ENCODE measurements at places on chromosomes 4 and X.

GRCh38 chr4:53477038-53477565 lies 99.7 kb downstream of the FIP1L1 start:
- no peak for DNase-seq

GRCh38 chr4:185322803-185323202 lies 72.9 kb downstream of the LRP2BP start:
- no peak for DNase-seq

GRCh38 chr4:61853041-61853440 lies 652.9 kb downstream of the ADGRL3 start:
- no peak for DNase-seq

- DNase-seq, result no peak
These were observed 16.7 kb upstream of the LHFPL1 start for GRCh38 chrX:112696481-112696880.

GRCh38 chr4:32032136-32032672 lies 1312.0 kb downstream of the PCDH7 start:
- no peak for DNase-seq

GRCh38 chrX:79094075-79094832 lies 50.2 kb upstream of the GPR174 start:
- no peak for DNase-seq

DNA sequence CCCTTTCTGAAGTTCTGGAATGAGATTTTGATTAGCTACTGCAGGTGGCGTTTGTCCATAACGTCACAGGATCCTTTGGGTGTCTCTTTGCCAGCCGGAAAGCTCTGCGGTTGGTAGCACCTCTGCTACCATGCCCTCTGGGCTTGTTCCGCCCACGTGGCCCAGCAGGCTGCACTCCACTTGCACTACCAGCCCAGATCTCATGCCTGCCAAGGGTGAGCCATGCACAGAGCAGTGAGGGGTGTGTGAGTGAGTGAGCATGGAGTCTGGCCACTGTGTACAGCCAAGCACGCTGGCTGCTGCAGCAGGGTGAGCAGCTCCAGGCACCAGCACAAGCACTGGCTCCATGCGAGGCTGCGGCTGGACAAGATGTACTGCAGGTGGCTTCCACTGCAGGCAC lies 6.6 kb upstream of the HNRNPD start:
- no peak for DNase-seq

DNA sequence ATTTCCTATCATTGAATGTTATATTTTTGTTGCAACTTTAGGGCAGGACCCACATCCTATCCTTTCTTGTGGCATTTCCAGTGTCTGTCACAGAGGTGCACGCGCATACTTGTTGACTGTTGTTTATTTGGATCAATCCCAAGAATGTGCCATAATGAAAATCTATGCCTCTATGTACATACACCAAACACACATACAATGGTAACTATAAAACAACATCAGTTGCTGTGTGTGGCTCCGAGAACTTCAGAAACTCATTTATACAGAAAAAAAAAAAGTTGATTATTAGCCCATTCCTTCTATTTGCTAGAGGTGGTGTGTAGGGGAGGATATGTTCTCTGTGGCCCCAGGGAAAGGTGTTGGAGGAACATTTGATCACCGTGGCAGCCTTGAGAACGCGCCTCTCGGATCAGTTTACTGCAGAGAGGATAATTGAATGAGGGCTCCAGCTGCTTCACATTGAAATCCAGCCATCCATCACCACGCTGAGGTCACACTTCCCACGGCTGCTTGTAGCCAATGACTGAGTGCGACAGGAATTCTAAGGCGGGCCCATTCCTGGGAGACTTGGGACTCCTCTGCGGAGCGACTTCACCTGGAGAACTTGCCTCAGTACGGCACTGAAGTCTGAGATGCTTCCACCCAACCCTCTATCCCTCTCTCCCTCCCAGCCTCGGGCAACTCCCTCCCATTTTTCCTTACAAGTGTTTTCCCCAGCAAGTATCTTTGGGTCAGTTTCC lies 19.5 kb downstream of the SMPX start:
- no peak for DNase-seq

DNA sequence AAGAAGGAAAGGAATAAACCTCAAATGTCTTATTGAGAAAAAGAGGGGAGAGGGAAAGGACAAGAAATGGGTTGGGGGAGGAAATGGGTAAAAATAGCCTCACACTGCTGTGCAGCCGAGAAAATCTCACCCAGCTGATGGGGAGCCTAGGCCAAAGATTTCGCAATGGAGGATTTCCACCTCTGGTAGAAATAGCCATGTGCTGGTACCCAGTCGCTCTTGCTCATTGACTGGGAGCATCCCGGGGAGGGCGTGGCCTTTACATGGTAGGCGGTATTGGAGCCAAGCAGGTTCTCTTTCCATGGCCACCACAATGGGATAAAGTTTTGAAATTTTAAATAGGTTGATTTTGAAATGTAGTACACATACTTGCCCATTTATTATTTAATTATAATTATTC lies 255.1 kb upstream of the LDB2 start:
- DNase-seq, result no peak

DNA sequence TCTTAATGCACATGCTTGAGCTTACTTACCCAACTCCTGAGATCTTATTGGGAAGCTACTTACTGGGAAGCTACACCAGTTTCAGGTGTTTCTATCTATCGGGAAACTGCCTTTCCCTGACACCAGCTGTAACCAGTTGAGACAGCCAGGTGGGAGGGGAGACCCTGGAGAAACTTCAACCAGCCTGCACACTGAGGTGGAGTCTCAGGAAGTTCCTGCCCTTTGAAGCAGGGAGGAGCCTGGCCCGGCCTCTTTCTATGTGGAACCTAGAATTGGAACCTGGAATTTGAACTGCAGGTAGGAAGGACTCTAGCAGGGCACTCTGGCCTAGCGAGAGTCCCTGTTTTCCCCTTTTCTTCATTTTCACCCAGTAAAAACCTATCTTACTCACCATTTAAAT lies 425.8 kb upstream of the PABPC4L start:
- no peak for DNase-seq

DNA sequence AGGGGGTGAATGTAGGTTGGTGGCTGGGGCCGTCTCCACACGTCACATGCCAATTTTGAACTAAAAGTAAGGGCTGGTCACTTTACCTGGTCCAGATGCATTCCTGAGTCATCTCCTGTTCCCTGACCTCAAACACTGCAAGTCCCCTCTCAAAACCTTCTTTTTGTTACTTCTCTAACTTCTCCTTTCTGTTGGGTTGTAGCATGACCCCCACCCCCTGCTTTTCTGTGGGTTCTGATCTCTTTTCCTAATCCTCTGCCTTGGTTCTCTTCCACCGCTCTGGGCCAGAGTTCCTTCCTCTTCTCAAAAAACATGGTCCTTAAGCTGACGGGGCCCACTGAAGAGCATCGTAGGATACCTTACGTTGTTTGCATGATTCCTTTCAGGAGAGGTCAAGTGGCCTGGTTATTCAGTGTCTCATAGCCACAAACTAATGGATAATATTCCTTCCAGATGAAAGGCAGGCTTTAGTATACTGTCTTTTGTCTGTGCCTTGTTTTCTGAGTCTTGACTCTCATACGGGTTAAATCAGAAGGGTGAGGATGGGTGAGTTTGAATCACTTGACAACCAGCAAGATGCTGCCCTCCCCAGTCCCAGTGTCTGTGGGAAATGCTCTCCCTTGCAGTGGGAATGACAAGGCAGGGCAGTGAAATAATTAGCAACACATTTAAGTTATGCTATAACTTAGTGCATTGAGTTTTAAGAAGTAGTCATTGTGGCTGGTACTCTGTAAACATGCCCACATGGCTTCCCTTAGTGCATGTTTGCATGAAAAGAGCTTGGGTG lies 15.1 kb downstream of the SMS start:
- no peak for DNase-seq

DNA sequence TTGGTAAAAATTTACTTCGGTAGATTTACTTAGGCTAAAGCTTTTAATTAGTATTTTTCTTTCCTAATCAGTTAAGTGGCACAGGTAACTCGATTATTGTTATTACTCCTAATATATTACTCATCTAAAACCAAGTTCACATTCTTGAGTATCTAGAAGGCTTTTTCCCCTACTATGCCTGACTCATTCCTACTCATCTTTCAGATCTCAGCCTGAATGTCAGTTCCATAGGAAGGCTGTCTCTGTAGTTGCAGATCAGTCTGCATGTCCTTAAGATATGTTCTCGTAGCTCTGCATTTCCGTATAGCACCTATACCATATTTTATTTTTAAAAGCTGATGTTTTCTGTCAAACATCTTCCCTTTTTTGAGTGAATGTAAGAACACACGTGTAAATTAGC lies 5.9 kb upstream of the FAM184B start:
- DNase-seq, result no peak

GRCh38 chr4:26061248-26061986 lies 147.4 kb downstream of the SMIM20 start:
- no peak for DNase-seq

DNA sequence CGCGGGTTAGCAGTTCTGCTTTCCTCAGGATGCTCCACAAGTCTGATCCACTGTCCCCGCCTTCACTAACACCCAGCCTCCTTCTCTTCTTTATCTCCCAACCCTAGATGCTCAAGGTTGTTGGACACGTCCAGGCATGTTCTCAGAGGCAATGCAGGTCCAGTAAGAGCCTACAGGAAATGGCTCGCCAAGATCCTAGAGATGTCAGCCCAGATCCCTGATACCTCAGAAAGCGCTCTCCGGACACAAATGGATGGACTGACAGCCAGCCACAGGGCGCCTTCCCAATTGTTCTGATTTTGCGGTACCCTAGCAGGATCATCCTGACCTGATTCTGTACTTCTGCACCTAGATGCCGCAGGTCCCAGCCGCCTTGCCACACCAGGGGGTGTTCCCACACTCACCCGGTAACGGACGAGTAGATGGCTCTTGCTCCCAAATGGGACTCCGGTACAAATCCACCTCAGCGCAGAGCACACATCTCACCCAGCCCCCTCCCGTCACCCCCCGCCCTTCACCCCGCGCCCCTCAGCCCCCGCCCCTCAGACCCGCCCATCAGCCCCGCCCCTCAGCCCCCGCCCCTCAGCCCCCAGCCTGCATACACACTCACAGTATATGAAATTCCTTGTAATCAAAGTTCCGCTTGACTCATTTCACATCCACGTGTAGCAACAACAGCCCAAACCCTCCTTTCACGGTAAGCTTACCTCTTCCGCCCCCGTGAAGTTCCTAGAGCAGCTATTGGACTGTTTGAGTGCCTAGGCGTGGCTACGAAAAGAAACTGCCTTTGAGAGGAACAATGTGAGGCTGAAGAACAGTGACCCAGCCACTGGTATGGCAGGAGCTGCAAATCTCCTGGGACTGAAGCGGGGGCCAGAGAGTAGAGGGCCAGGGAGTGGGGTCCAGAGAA lies at the start of gene EDA2R:
Gene EDA2R (minus strand): TSS at position 488 of the 910 bp plus-strand sequence. CDS start 23,058 bp downstream, outside the sequence.
- DNase-seq, result no peak

DNA sequence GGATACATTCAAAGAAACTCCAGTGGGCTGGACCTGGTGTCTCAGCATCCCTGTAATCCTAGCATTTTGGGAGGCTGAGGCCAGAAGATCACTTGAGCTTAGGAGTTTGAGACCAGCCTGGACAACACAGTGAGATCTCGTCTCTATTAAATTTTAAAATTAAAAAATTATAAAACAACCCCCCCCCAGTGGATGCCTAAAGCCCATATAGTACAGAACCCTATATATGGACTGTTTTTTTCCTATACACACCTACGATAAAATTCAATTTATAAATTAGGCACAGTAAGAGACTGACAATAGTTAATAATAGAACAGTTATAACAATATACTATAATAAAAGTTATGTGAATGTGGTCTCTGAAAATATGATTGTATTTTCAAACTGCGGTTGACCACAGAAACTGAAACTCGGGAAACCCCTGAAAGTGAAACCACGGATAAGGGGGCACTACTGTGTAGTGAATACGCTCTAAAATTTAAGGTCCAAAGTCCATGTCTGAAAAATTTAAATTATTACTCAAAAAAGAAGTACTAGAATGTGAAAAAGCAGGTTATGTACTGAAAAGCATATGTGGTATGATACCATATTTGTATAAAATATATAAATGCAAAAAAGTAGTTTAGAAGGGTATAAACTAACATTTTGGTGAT lies 2.0 kb downstream of the SMIM14 start:
- DNase-seq, result no peak

DNA sequence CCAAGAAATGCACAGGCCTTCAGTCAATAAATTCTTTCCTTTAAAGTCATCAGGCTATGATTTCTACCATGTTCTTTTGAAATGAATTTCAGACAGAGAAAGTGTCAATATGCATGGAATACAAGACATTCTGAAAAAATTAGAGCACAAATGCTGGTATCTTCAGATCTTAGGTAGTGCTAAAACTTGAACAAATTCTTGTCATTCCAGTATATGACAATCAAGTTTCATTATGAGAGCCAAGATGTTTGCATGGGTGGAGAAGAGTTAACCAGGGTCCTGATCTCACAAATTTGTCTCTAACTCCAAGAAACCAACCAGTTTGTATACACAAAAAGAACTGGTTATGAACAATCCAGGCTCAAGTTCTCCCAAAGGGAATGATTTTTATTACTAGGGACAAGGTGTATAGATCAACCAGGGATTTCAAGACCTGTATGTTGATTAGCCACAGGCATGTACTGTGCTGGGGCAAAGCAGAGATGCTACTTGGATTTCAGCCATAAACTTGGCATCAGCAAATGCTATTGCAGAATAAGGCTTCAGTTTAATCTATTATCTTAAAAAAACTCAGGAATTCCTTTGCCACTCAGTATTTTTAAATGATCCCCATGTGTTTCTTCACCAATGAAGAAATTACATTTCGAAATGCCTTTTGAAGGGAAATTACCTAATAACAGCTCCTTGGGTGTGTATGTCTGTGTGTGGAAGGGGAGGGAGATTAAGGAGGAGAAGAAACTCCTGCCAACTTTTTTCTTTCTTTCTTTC lies 69.7 kb downstream of the FANCB start:
- peak; percentile 5 for DNase-seq

GRCh38 chr4:126395664-126396063 lies 1080.9 kb downstream of the FAT4 start:
- no peak for DNase-seq

- DNase-seq, result no peak
These were observed 13.3 kb upstream of the CRMP1 start for GRCh38 chr4:5906191-5906590.

GRCh38 chr4:3834186-3834662 lies 68.0 kb downstream of the ADRA2C start:
- DNase-seq, result no peak

DNA sequence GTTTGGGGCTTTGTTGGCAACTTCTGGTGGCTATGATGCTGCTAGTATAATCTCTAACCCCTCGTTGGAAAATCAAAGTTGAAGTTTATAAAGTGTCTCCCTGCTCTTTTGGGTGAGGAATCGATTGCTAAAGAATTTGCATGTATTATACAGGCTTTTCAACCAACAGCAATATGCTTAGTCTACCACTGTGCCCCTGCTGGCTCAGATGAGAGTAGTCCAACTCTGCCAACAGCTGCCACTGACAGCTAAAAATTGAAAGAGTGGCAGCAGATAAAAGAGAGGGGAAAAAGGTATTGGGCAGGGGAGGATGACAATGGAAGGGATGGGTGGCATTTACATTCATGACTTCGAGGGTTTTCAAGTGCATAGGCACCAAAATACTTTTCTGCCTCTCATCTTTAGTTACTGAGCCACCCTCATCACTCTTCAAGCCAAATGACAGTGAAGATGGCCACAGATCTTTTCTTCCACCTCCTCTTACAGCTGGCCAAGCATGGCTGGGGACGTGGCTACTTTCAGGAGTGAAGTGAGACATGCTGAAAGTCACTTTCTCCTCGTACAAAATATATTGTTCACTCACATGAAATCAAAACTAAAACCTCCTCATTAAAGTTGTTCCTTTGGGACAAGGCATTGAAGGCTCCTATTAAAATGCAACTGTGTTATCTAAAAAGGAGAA lies 2.7 kb upstream of the GRIA3 start:
- no peak for DNase-seq

GRCh38 chrX:40460926-40461325 lies 119.8 kb upstream of the ATP6AP2 start:
- DNase-seq, result no peak

Data from AG04449 (cell line).